Activated CD4-positive, alpha-beta T cell treated with anti-CD3 and anti-CD28 coated beads for 24 hours (primary cell): ENCODE measurements at places on chromosomes 11 and 22.

DNA sequence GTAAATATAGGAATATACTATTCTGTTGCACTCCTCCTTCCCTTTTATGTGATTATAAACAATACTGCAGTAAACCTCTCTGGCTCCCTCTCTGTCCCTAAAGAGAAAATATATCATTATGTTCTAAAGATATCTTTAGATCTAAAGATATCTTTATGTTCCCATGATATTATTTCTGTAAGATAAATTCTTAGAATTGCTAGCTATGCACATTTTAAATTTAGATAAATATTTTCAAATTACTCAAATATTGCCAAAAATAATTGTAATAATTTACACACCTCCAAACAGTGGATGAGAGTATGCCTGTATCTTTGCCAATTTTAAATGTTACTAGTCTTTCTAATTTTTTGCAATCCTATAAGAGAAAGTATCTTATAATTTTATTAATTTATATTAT, 10.3 kb upstream of the DEUP1 start:
- no peak for DNase-seq

- no peak for DNase-seq
Observed at GRCh38 chr11:34996958-34997357, 80.5 kb downstream of the PDHX start.

GRCh38 chr11:7281809-7282208, 30.1 kb downstream of the SYT9 start:
- DNase-seq: no peak

- no peak for DNase-seq
Observed at GRCh38 chr11:86050196-86050709, 18.6 kb downstream of the PICALM start.

DNA sequence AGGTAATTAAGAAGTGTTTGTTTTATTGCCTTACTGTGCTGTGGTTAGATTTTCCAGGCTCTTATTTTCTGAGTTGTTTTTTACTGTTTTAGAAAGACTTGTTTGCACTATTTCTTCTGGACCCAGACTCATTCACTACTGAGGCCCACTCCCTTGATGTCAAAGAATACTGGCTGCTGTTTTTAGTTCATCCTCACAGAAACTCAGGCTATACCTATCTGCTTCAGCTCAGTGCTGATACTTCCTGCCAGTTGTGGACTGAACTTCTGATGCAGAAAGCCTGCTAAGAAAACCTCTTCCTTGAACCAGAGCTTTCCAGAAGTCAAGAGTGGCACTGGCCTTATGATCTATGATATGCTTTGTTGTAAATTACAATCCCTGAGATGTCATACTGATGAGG, 15.9 kb upstream of the PIK3IP1 start:
- no peak for DNase-seq

DNA sequence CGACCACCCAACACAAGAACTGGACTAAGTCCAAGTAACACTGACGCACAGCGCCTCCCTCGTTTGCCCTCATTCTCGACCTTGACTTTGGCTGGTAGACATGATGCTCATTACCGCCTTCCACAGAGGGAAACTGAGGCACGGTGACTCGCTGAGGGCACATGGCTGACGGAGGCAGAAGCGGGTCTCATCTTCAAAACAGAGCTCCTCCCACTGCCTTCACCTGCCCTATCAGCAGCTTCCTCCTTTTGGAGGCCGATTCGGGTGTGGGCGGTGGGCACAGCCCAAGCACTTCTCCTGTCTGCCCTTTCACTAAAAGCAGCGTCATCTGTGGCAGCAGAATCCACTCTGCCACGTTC, 2.0 kb upstream of the KMT5B start:
- no peak for DNase-seq

DNA sequence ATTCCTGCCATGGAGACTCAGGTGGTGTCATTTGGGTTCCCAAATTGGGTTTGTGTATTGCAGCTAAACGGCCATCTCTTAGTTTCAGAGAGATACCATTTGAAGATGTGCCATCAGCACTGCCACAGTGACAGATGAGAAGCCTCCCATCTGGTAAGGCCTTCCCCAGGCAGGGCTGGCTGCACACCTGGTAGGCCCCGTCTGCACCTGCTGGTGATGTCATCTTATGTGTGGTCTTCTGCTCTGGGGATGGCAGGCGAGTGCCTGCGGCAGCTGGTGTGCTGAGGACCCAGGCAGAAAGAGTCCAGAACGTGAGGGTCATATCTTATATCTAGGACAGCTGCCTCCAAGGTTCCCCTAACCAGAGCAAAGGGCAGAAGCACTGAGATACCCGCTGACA, 100.6 kb downstream of the CSNK2A3 start:
- DNase-seq: no peak

- no peak for DNase-seq
Observed at GRCh38 chr11:74739546-74740270, 8.5 kb upstream of the CHRDL2 start.

GRCh38 chr22:41526830-41527799, 17.2 kb downstream of the POLR3H start:
- DNase-seq: peak; percentile 48

DNA sequence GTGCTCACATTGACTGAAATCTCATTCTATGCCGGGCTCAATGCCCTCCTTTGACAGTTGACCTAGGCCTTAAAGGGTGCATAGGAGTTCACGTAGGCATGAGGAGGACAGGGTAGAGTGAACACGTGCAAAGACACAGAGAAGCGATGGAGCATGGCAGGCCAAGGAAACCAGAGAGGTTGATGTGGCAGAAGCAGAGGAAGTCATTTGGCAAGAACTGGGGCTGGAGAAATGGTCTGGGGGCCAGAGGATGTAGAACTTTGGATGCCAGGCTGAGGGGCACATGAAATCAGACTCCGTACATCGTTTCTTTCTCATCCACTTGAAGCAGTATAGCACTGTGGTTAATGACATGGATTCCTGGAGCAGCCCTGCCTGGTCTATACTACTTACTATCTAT, 13.6 kb upstream of the ABCC8 start:
- no peak for DNase-seq

DNA sequence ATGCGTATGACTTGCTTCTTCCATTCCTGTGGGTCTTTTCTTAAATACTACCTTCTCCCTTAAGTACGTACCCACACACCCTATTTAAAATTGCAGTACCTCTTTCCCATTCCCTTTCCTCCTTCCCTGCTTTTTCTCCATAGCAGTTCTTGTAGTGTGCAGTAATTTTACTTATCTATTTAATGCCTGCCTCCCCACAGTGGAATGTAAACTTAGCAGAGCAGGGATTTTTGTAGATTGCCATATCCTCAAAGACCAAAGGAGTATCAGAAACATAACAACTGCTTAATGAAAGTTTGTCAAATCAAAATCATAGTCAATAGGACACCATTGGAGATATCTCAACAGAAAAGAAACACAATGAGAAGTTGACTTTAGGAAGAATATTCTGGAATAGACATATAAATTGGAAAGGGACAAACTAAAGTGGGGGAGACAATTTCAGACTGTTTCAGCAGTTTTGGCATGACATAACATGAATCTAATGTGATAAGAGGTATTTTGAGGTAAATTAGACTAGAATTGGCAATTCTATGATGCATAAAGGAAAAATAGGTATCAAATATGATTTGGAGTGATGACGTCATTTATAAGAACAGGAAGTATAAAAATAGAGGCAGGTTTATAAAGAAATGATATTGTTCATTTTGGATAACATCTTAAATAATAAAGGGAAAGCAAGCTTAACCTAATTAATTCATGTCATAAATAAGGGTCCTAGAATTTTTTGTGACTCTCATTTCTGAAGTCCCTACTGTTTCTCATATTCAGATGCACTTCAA, 188.4 kb downstream of the SOX6 start:
- DNase-seq: no peak

DNA sequence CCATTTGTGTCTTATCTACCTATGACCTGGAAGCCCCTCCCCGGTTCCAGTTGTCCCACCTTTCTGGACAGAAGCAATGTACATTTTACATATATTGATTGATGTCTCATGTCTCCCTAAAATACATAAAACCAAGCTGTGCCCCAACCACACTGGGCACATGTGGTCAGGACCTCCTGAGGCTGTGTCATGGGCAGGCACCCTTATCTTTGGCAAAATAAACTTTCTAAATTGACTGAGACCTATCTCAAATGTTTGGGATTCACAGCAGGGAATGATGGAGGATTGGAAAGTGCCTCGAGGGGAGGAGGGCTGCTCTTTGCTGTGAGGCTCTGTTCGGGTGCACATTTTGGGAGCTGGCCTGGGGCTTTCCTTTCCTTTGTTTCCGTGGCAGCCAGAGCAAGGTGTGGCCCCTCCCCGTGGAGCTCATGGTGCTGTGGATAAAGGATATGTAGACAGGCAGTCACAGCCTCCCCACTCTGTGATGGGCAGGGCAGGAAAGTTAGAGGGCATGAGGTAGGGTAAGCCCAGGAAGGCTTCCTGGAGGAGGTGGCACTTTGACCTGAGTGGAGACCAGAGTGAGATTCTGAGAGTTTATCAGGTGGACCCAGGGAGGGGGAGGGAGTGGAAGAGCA, 615.6 kb downstream of the TBC1D22A start:
- no peak for DNase-seq

GRCh38 chr11:76313913-76314740, 66.8 kb downstream of the THAP12 start:
- no peak for DNase-seq

DNA sequence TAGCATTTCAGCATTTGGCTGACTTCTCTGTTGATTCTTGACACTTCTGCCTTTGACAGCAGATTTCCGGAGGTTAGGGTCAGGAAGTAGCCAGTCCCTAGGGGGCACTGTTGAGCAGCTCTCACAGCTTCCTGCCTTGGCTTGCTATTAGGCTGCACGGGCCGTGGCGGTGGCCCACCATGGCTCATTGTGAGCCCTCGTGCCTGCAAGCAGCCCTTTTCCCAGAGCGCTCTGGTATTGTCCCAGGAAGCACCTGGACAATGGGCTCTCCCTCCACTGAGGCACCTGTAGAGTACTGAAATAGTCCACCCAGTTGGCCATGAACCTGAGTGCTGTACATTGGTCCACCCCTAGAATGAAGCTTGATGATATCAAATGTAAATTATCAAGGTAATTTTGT, 100.2 kb upstream of the GAL start:
- peak; percentile 46 for DNase-seq

DNA sequence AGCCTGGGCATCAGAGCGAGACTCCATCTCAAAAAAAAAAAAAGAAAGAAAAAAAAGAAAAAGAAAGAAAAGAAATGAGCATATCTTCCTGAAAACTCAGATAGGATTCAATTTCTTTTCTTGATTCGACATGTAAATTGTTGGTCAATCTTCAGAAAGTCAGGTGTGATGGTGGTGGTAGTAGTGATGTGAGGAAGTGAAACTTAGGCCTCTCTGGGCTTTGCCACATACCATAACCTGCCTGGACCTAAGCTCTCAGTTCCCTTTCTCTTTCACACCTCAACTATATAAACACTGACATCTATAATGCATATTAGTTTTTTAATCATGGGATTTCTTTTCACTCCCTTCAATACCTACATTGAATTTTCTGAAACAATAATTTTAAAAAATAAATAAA, 98.0 kb upstream of the TBCEL start:
- no peak for DNase-seq

GRCh38 chr22:22938672-22939587, 51.3 kb downstream of the IGLL5 start:
- no peak for DNase-seq

- no peak for DNase-seq
Observed at GRCh38 chr11:45511566-45511965, 153.9 kb downstream of the CHST1 start.

DNA sequence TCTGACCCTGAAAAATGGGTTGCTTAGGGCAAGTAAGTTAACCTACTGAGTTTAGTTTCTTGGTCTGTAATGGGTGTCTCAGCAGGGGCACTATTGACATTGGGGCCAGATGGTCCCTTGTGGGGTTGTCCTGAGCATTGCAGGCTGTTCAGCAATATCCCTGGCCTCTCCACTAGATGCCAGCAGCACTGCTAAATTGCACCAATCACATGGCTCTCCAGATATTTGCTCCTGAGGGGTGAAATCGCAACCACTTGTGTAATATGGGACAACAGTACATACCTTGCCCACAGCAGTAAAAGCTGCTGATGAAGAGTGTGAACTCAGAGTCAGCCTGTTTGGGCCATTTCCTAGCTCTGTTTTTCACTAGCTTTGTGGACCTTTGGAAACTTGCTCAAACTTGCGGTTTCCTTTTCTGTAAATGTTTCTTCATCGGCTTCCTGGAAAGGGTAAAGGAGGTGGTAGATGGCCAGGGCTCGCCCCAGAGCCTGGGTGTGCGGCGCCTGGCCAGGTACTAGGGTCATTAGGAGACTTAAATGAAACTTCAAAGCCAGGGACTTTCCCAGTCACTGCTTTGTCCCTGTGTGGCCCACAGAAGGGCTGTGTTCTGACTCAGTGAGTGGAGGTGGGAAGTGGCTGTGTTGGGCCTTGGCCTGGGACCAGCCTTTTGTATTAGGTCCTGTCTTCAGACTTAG, 13.0 kb downstream of the NCF4 start:
- DNase-seq: no peak

GRCh38 chr11:44793350-44794090, 66.8 kb downstream of the TSPAN18 start:
- DNase-seq: no peak

GRCh38 chr11:22432291-22433093, 94.3 kb downstream of the SLC17A6 start:
- no peak for DNase-seq

DNA sequence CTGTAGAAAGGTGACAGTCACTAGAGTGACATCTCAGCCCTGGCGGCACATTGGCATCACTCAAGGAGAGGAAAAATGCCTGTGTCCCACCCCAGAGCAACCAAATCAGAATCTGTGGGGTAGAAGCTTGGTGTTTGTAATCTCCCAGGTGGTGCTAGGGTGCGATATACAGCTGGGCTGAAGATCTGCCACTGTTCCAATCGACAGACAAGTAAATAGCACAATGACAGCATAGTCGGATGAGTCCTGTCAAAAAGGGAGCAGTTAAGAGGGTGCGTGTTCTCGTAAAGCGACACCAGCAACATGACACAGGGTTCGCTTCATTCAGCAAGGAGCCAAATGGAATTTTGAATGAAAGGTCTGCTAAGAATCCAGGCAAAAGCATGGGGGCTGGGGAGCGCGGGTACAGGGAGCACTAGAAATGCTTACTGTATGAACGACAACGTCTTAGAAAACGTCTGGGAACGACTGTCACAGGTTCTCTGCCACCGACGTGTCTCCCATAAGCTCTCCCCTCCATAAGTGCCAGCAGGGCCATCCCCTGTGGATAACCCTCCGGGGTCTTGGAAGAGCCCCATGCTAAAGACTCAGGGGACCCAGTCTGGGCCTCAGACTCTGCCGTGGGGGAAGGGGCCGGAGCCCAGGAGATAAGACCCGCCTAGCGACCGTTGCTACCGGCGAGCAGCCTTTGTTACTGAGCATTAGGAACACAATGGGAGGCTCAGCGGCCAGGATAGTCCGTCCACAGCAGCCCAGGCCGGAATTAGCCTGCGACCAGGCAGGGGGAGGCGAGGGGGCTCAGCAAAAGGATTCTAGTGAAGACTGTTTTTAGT, 20.8 kb downstream of the ADA2 start:
- no peak for DNase-seq

- DNase-seq: no peak
Observed at GRCh38 chr22:24424001-24424900, 3.1 kb upstream of the ADORA2A start.
